ENCODE measurements at places on chromosomes 7 and 10.

GRCh38 chr7:64874114-64874513, 29.0 kb upstream of the ZNF273 start:
- no peak for DNase-seq

DNA sequence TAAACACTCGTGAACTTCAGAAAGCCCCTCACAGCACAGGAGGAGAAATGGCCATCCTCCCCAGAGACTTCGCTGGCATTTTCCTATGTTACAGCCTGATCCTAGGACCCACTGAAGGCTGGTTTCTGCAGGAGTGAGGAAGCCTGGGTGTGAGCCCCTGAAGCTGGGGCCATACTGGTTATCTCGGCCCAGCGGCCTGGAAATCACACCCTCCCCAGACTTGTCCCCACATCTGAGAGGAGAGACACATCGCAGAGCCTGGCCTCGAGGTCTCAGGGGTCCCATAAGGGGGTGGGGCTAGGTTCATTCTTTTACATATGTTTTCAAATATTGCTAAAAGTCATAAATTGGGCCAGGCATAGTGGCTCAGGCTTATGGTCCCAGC, 17.5 kb upstream of the RET start:
- DNase-seq = no peak

GRCh38 chr10:30467651-30468338, 33.8 kb downstream of the MAP3K8 start:
- DNase-seq = no peak

DNA sequence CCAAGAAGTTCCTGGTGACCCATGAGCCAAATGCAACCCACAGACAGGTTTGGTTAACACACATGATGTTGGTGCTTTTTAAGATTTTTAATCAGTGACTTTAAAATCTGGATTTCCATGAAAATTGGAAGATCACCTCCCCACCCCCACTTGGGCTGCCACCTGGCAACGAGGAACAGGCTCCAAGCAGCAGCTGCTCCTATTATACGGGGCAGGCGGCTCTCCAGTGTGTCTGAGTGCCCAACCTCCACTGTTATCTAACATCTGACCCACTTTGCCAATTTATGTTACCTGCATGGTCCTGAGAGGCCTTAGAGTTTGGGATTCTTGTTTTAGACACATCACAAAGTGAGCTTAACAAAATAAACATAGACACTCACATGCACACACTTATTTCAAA, 56.4 kb downstream of the SGMS1 start:
- DNase-seq = no peak

DNA sequence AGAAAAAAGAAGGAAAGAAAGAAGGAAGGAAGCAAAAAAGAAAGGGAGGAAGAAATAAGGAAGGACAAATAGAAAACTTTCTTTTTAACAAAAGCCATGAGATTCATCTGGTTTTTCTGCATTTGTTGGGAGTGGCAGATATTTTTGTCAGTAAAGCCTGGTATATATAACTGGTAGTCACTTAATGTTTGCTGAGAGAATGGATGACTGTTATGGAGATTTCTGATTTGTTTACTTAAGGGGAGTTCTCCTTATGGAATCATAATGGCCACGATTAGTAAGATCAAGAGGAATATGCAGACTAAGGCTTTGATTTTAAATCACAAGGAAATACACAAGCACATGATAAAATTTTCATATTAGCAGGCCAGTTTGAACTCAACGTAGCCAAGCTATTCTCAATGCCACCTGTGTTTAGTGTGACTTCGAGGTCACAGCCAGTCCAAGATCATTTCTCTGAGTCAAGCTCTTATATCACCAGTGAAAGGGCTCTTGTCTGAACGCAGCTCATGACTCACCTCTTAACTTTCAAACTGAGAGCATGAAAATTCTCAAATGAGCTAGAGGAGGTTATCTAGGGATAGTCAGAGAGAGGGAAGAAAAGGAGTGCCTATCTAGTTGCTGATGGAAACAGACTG, 445.1 kb upstream of the ZMIZ1 start:
- DNase-seq = peak; percentile 34

DNA sequence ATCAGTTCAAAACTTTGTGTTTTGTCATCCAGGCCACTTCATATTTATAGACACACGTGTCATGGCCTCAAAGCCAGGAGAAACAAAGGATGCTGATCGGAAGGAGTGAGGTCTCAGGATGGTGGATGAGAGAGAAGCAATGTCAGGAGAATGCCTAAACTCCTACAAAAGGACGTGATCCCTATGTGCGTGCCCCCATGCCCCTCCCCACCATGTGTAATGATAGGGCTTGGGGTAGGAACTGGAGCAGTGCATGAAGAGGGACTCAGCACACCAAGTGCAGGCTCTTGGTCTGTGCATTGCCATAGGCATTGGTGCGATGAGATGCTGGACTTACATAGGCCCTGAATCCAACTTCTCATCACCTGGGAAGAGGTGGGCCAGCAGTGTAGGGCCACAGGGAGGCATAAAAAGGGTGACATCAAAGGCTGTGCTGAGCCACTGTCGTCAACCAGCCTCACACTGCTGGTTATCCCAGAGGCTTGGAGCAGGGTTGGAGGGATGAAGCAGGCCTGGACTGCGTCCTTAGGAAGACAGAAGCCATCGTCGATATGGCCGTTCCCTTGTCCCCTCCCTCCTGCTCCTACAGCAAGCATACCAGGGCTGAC, 46.9 kb upstream of the GDF10 start:
- no peak for DNase-seq

- DNase-seq = no peak
These were observed 742.8 kb downstream of the GRID1 start for GRCh38 chr10:85623758-85624157.

DNA sequence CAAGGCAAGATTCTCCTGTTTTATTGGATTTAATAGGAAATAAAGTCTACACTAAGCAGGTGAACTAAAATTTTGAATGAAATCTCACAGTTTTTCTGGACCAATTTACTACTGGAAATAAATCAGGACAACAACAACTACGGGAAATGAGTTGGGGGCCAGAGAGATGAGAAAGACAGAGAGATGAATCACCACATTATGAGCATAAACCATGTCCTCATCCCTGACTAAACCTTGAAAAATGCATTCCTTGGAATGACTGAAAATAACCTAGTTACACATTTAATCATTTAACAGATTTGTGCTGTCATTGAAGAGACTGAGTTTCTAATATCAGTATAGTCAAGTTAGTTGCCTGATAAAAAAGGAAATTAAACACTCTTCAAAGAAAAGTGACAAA, 608.4 kb upstream of the KCND2 start:
- no peak for DNase-seq

DNA sequence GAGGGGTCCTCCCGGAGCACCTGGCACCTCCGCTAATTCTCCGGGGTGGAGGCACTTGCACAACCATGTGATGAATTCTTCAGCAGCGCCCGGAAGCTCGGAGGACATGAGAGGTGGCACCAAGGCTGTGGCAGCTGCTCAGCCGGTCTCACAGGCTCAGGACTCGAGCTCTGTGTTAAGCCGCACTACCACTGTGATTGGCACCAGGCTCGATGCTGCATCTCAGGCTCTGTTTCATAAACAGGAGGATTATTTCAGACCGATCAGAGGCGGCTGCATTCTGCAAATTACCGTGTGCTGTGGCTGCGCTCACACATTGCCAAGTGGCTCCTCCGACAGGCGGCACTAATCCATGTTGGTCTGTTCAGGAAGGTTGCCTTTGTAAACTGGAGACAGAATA, 495.2 kb downstream of the DNAJB6 start:
- DNase-seq = no peak

DNA sequence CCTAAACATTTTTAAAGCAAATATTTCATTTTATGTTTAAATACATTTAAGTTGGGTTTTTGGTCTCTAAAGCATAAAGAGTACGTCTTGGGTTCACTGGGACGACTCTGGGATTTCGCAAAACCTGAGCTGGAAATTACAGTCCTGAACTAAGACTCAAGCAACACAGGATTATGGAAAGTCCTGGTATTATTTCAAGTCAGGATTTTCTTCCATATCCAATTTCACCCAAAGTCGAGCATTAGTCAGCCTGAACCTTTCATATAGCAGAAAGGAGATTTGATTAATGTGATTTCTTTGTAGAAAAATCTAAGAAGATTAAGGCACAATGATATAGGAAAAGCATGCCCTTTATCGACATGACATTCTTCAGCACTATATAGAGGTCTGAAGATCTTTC, 100.0 kb downstream of the MTERF1 start:
- DNase-seq = no peak

GRCh38 chr10:28778524-28778923, 101.2 kb downstream of the BAMBI start:
- no peak for DNase-seq

DNA sequence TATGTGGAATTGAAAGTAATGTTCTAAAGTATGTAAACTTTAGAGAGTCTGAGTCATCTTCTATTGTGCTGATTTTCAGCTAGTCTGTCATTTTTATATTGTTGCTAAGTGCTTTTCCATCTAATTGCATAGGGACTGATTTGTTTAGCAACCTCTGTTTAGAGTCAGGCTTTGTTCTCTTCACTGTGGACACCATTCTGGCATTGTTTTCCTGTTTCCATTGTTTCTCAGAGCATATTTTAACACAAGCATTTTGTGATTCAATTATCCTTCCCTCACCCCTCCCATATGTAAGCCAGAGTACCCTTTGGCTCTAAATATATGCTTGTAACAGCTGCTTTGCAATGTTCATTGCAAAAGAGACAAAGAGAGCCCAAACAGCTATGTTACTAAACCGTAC, 748.4 kb upstream of the PHF14 start:
- DNase-seq = no peak

DNA sequence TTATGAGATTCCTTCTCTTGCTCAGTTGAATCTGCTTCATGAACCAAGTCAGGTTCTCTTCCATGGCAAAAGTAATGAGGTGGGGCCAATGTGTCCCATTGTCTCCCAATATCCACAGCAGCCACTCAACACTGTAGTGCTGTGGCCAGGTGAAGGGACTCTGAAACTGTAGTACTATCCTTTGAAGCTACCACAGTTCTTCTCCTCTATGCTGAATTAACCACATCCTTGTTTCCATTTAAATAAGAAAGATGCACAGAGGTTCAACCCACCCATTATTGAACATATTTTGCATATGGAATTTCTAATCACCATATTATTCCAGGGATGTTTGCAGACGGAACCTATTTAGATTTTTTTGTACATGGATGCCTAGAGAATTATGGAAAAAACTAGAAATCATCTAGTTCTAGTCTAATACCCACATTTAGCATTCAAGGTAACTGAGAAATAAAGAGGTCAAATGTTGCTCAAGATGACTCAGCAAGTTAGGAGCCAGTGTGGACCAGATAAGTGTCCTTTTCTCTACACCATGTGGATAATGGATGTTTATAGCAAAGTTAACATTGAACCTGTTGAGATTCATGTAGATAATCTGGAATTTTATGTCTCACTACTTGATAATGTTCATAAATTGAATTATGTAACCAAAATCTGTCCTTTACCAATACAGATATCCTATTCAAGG, 64.5 kb downstream of the LRRTM3 start:
- no peak for DNase-seq

GRCh38 chr7:7438851-7439250, 96.8 kb downstream of the COL28A1 start:
- DNase-seq = peak; percentile 6

- no peak for DNase-seq
These were observed 6.9 kb upstream of the CALML5 start for GRCh38 chr10:5506246-5506645.

DNA sequence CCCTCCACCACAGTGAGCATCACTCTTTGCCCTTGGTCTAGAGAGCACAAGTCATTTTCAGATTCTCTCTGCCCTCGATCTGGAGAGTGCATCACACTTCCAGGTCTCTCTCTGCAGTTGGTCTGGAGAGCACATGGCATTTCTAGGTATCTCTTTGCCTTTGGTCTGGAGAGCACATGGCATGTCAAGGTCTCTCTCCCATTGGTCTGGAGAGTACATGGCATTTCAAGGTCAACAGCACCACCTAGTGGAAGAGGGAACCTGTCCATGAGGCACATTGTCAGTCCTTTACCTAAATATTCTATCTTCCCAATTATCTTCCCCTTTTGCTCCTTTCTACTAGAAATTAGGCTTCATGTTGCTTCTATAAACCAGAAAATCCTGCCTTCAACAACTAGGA, 1139.4 kb downstream of the XPNPEP1 start:
- peak; percentile 68 for DNase-seq

DNA sequence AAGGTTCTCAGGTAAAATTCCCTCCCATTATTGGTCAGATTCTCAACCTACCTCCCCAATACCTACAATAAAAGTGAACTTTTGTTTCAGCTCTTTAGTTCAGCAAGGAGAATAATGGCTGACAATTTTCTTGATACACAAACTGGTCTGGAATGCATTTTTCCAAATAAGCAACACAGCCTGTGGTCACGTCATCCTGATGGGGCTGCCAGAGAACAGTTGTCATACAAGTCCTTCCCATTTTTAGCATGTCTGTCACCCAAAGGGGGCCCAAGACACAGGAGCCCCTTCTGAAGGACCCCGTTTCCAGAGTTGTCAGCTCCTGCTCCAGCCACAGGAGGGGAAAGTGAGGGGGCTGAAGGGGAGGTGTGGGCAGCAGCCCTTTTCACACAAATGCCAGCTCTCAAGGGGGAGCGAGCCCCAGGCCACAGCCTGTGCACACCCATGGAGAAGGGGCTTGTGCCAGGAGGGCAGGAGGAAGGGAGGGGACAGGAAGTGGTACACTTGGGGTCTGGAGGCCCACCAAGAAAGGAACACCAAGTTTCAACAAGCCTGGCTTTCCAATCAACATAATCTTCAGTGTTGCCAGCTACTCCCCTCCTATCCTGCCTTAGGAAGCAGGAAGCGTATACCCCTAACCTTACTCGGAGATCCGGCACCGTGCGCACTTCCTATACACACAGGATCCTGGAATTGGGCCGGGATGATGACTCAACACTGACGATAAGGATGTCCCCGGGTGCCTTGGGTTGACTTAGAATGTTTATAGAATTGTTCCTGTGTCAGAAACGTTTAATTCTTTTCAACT, 43.4 kb upstream of the PDLIM1 start:
- no peak for DNase-seq

GRCh38 chr7:103648135-103648534, 202.1 kb upstream of the SLC26A5 start:
- DNase-seq = no peak

DNA sequence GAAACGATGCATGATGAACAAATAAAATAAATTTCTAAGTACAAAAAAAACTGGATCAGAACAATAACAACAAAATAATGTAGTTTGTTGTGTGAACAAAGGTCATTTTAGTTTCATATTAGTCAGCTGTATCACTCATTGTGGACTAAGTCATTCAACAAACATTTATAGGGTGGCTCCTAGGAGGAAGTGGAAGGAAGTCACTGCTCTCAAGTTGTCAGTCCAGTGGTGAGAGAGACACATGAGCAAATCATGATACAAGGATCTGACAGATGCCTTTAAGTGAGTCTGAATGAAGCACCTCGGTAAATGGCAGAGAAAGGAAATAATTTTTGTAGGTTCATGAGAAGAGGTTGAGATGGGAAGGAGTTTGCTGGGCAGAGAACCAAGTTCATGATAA, 56.8 kb downstream of the EPDR1 start:
- no peak for DNase-seq

- no peak for DNase-seq
These were observed 51.4 kb downstream of the RBM20 start for GRCh38 chr10:110695539-110695886.

- no peak for DNase-seq
These were observed 6.4 kb downstream of the TAS2R41 start for GRCh38 chr7:143484119-143484518.

GRCh38 chr10:114685456-114685855, 27.4 kb upstream of the ABLIM1 start:
- no peak for DNase-seq

- DNase-seq = peak; percentile 49
These were observed 20.4 kb downstream of the GRID2IP start for GRCh38 chr7:6530626-6531491.

All from activated CD4-positive, alpha-beta T cell treated with anti-CD3 and anti-CD28 coated beads, Interleukin-10, Interleukin-2, amounts not matched to agents 100 ng/mL and 50 ng/mL, durations not matched to agents 16 hours and 8 hours (primary cell).